ENCODE measurements at places on chromosomes 11 and 22.

- DNase-seq = peak; percentile 58
Observed at GRCh38 chr22:19892257-19892879, 37.7 kb upstream of the GNB1L start.

- DNase-seq = no peak
Observed at GRCh38 chr11:113977701-113978100, 2.8 kb downstream of the HTR3A start.

DNA sequence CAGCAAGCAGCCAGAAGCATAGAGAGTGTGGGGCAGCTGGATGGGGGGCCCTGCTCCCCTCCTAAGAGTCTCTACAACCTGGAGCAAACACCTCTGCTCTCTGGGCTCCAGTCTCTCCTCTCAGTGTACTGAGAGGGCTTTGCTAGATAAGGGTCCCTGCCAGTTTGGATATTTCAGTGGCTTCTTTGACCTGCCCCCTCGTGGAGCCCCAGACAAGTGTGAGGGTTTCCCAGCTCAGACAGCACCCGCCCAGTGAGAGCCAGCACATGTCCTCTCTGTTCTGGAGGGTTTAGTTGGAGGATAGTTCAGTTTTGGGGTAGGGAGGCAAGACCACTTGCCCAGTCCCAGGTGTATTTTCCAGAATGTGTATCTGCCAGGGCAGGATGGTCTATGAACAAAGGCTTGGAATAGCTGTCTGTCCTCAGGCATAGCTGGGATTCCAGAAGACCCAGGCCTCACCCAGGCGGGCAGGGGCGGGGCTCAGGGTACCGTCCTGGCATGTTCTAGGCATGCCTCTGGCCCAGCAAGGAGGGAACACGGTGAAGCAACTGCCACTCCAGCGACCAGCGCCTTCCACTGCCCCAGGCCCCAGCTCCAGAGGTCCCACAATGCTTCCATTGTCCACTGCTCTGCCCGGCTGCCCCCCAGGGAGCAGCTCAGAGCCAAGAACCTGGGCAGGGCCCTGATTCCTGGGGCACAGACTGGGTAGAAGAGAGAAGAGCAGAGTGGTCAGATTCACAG, 7.5 kb upstream of the MICALL1 start:
- DNase-seq = no peak

GRCh38 chr11:77630157-77630710, 7.4 kb downstream of the CLNS1A start:
- no peak for DNase-seq

DNA sequence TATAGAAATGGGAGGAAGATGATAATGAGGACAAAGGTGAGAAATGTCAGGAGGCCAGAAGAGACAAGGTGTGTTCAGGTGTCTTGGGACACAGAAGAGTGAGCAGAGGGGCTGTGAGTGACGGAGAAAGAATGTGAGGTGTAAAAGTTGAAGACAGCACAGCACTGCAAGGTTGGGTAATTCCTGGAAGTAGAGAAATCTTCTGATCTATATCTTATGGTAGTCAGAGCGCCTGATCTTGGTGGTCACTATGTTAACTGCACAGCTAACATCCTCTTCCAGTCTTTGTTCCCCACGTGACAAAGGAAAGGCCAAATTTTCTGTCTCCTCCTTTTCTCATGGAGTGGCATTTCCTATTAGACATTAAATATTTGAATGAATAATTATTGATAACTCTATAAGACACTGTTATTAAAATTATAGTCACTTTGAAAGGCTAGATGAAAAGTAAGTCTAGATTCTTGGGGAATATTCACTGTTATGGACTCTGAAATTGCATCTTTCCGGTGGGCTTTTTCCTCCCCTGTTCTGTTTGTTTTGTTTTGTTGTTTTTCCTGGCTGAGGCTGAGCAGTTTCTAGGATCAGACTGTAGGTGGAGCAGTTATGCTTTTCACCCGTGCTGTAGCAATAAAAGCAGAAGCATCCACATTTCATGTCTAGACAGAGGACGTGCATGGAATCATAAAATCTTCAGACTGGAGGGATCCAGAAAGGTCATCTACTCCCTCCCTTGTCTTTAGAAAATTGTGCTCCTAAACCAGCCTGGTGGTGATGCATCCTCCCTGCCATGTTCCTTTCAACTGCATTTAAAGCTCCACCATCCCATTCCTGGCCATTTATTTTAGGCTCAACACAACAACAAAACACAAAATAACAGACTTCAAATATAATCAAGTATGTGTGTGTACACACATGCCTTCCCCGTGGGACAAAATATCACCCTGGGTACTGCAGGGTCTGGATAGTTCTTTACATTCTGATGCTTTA, 26.6 kb downstream of the SC5D start:
- peak; percentile 54 for DNase-seq

DNA sequence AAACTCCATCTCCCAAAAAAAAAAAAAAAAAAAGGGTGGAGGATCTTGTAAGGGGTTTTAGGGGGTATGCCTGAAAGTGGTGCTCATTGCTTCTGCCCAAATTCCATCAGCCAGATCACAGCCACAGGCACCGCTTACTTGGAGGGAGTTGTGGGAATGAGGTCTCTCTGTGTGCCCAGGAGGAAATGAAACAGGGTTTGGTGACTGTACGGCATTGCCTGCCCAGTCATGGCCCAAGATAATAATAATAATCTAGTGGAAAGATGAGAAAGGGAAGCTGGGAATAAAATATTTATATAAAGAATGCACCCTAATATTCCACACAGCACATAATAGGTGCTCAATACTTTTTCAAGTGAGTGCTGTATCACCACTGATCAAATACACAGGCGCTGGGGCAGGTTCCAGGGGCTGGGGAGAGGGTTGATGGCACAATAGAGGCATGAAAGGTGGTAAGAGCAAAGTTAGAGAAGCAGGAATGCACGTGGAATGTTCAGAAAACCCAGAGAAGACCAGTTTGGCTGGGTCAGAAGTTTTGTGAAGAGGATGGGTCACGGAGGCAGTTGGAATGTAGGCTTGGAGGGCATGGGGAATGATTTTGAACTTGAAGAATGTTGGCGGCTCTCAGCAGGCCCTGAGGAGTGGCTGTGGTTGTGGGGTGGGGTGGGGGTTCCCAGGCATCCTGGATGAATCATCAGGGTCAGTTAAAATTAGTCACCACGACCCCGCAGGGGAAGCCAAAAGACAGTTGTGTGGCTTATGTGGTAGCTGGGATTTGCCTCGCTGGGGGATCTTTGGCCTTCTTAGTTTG, 12.5 kb upstream of the MB start:
- DNase-seq = peak; percentile 98

DNA sequence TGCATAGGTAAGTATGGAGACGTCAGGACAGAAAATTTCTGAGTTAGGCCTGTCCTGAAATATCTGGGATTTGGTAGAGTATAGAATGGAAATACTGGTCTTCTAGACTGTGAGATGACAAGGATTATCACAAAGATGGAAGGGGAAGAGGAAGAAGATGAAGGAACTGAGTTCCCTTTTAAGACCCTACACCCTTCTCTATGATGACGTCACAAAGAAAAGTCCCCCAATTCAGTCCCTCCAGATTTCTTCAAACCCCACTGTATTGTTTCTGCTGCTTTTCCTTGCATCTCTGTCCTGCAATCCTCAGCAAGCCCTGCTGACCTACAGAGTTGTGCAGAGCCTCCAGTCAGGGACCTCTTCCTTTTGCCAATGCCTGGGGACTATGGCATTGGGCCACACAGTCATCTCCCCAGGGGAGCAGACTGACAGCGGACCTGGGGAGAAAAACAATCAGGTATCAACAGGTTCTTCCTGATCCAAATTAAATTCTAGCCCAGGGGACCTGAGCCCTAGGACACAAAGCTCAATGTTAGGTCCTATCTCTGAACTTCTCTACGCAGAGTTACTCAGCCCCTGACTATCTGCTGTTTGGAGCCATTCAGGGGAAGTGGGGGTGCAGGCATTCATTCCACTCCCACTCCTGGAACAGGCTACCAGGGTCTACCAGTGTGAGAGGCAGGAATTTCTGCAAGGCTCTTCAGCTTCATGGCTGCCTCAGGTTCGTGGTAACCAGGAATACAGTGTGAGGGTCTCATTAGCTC, 49.2 kb upstream of the POU2AF1 start:
- no peak for DNase-seq

GRCh38 chr11:117663821-117664220, 133.2 kb downstream of the DSCAML1 start:
- no peak for DNase-seq

DNA sequence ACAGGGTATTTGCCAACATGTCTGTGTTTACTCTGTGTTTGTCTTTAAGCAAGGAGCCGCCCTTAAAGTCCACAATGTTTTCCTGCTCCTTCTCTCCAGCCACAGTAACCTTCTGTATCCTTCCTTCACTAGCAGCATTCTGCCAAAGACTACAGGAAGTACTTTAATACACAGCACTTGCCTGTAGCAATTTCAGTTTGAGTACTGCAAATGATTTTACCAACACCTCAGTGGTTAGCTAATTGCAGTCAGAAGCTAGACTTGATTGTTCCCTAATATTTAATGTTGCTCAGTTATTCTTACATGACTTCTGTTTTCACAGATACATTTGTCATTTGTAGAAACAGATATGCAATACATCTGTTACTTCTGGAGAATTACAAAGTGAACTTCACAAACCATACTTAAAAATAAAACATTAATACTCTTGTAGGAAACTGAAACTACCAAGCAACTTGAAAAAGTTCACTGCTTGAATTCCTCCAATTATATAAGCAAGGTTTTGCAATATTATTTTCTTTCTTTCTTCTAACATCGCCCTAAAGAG, 69.1 kb downstream of the FCHSD2 start:
- peak; percentile 35 for DNase-seq

DNA sequence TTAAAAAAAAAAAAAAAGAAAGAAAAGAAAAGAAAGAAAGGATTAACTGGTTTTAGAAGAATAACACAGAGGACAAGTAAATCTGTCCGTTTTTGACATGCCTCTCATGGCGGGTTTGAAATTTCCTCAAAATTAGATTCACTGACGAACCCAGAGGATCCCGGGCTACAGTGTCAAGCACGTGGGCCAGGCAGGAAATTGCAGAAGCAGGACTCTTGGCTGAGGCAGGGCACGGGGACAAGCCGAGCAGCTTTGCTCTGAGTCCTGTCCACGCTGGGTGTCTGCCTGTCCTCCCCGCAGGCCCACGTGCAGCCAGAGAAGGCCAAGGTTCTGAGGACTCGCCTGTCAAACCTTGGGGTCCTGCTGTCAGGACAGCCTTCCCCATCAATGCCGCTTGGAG, 24.7 kb downstream of the GAL start:
- DNase-seq = no peak

GRCh38 chr11:79439886-79440570, 802 bp downstream of the TENM4 start:
- DNase-seq = peak; percentile 29

DNA sequence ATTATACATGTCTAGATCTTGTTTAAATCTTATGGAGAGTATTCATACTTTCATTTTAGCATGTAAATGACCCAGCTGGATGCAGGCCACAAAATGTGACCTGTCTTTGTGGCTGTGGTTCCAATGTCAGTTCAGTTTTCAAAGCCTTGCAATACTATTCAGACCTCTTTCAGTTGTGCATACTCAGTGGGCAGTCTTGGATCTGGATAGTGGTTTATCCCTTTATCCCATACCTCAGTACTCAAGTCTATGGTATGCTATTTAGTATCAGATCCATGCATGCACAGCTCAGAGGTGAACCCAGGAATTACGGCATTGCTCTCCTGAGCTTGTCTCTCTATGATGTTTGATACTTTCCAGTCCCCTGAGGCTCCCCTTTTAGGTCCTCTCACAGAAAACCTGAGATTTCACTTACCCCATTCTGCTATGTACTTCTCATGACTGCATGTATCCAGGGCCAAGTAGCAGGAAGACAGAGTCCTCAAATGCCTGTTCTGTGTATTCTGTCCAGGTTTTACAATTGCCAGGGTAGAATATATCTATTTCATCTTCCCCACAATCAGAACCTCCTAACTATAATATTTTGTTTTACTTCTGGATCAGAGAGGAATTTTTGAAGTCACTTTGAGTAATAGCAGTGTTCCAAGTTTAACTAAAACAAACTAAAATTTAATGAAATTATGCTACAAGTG, 6.9 kb upstream of the P4HA3 start:
- peak; percentile 69 for DNase-seq

DNA sequence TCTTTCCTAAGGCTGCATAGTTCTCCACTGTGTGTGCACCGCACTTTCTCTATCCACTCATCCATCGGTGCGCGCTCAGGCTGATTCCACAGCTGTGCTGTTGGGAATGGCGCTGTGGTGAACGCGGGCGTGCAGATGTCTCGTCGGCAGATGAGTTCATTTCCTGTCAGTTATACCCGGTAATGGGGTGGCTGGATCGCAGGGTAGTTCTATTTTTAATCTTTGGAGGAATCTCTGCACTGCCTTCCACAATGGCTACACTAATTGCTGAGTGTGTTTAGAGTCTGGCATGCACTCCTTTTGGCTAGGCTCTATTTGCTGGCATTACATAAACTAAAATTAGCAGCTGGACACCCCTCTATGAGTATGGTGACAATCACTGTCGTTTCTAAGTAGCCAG, 27.9 kb upstream of the KRTAP5-7 start:
- no peak for DNase-seq

GRCh38 chr11:44065161-44065661, 859 bp upstream of the ACCS start:
- DNase-seq = no peak

- DNase-seq = peak; percentile 75
Observed at GRCh38 chr22:35477911-35478582, 62.6 kb upstream of the RASD2 start.

GRCh38 chr11:118636569-118637290, 29.3 kb downstream of the PHLDB1 start:
- DNase-seq = no peak

- peak; percentile 46 for DNase-seq
Observed at GRCh38 chr11:46639197-46639839, 22.0 kb downstream of the ATG13 start.

DNA sequence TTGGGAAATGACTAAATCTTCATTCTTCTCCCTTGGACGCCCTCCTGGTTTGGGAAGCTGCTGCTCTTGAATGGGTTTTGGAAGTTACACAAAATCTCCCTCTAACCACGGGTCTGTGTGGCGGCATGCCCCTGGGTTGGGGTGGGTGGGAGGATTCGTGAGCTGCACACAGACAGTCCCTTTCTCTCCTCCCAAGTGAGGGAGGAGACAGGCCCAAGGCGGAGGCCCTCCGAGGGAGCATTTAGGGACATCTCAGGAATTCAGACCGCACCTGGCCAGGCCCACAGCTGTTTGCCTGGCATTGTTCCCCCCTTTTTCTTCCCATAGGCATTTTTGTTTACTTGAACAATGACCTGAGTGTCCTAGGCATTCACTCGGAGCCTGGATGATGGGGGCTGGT, 94.1 kb downstream of the MPPED1 start:
- no peak for DNase-seq

DNA sequence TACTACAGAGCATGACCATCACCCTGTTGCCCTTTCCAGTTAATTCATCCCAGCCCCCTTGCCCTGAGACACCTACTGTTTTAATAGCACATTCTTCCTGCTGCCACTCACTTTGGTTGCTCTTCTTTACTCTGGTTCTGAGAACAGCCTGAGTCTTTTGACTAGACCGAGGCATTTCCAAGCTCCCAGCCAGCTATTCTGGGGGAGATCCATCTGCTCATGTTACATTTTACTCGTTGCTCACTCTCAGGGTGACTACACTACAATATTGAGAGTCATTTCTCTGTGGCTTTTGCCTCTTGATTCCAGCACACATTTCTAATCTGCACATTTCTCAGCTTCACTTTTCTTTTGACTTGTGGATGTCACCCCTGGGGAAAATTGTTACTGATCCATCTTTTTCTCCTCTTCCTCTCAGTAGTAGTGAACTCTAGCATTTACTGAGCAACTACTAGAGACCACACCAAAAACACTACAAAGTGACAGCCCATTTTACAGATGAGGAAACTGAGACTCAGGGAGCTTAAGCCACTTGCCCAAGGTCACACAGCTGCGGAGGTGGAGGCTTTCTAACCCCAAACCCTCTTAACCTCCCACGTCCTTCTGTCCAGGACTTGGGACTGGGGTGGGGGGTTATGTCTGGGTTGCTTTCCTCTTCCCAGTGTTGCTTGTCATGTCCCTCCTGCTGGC, 117.8 kb downstream of the C11orf91 start:
- peak; percentile 26 for DNase-seq
